ENCODE measurements at places on chromosomes 1 and 21. TPM values are rescaled to one million over a fixed set of nuclear protein-coding genes. Genes with fewer than 3 reads are reported as not detected.

The FCGR1A gene
- total RNA-seq: not detected

The WNT4 gene
- total RNA-seq: not detected

The C1orf115 gene
- 27.5 TPM for total RNA-seq

The FCRL3 gene
- not detected for total RNA-seq

The KCNJ9 gene
- not detected for total RNA-seq

All from mammary microvascular endothelial cell (primary cell).